Activated naive CD4-positive, alpha-beta T cell (primary cell): ENCODE measurements at places on chromosomes 16 and 17.

- DNase-seq, result no peak
Measured at GRCh38 chr17:45889579-45889978, 4.8 kb upstream of the MAPT start.

- DNase-seq, result no peak
Measured at GRCh38 chr17:61238455-61238933, 161.1 kb upstream of the TBX2 start.

GRCh38 chr17:50517504-50518383 lies 9.5 kb downstream of the MYCBPAP start:
- no peak for DNase-seq

DNA sequence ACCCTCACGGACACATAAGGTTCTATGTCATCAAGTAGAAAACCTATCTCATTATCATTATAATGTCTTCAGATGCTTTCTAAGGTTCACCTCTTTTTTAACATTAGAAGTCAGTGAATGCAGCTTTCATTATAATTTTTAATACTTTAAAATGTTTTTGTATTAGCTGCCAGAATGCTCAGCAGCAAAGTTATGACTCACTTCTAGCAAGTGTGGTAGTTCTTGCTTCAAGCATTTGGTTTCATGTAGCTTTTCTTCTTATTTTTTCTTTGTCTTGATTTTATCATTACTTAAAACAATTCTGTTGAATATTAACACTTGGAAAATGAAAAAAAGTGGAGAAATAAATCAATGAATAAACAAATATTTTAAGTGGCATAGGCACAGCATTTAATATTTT lies 23.4 kb downstream of the LPCAT2 start:
- no peak for DNase-seq

GRCh38 chr17:20123209-20123608 lies 114.0 kb downstream of the SPECC1 start:
- DNase-seq, result no peak

DNA sequence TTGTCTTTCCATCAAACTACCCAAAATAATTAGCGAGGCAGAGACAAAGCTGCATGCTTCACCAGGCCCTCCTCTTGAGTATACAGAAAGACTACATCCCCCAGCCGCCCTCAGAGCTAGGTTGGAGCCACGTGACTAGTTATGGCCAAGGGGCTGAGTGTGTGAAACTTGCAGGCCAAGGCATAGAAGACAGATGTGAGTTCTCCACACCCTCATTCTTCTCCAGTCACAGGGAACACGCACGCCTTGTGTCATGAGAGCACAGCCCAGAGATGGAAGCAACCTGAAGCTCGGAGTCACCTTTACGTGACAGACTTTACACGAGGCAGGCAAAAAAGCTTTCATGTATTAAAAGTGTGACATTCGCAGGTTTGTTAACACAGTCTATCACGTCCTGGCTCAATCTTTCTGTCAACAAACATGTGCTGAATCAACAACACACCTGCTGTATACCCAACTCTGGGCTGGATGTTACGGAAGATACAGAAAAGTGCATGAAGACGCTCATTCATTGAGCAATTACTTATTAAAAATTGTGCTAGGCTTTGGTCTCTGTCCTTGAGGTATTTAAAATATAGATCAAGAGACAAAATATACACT lies 38.3 kb downstream of the STX8 start:
- no peak for DNase-seq

DNA sequence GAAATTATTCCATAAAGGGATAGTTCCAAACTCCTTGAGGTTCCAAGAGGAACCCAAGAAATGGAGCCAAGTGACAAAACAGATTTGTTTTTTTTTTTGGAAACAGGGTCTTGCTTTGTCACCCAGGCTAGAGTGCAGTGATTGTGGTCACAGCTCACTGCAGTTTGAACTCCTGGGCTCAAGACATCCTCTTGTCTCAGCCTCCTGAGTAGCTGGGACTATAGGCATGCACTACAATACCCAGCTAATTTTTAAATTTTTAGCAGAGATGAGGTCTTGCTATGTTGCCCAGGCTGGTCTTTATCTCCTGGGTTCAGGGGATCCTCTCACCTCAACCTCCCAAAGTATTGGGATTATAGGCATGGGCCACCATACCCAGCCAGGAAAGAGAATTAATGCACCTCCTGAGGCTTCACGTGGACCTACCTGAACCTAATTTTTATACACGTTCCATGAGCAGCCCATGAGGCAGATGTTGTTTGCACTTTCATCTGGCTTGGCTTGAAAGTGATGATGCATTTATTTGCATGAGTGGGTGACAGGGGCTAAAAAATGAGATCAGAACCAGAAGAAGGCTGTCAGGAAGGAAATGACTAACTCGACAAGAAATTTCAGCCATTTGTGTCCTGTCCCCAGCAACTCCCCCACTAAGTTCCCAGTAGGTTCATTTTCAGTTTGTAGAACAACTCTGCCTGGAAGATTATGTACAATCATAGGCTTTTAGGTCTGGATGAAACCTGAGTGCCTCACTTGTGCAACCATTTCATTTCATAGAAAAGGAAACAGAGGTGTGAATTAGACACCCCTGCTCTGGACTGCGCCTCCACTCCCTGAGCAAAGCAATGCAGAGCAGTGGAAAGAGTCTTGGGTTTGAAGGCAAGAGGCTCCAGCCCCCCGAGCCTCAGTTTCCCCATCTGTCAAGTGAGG lies 10.3 kb upstream of the IRF8 start:
- no peak for DNase-seq

- no peak for DNase-seq
Measured at GRCh38 chr17:28384281-28385036, 13.0 kb downstream of the SARM1 start.

GRCh38 chr17:59527931-59528330 lies 37.5 kb upstream of the DHX40 start:
- DNase-seq, result no peak

- no peak for DNase-seq
Measured at GRCh38 chr17:78621720-78622490, 44.7 kb upstream of the DNAH17 start.

GRCh38 chr16:23333831-23334456 lies 31.8 kb downstream of the SCNN1B start:
- no peak for DNase-seq

DNA sequence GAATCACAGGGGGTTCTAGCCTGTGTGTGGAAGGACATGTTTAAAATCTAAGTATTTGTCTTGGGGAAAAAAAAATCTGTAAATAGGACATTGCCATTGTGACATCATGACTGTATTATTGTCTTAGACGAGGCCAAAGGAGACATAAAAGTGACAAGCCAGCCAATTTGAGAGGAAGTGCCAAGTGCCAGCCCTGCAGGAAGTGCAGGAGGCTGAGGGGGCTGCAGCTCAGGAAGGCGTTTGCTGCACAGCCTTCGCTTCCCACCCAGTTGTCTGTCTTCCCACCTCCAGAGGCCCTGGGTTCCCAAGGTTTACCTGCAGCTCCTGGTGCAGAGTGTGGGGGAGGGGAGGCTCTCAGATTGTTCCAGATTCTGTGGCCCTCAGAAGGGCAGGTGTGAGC lies 1.3 kb downstream of the ADCY7 start:
- no peak for DNase-seq

- DNase-seq, result no peak
Measured at GRCh38 chr17:43832168-43832975, 574 bp downstream of the MPP3 start.

- DNase-seq, result no peak
Measured at GRCh38 chr16:85664580-85665372, 24.0 kb downstream of the GINS2 start.

DNA sequence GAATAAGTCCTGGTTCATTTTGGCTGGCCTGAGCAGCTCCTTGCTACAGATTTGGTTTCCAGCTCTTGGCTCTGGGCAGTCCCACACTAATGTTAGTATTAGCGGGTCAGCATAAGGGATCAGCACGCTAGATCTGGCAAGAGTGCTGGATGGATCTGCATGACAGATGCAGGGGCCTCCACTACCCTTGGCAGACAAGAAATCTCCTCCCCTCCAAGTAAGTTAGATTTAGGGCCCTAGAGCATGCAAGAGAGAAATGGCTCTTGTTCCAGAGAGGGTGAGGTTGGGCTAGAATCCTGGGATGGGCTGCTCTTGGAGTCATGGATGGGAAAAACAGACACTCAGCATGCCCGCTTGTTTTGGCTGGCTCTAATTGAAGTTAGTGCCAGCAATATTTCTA lies 414.3 kb downstream of the RBFOX1 start:
- DNase-seq, result no peak

DNA sequence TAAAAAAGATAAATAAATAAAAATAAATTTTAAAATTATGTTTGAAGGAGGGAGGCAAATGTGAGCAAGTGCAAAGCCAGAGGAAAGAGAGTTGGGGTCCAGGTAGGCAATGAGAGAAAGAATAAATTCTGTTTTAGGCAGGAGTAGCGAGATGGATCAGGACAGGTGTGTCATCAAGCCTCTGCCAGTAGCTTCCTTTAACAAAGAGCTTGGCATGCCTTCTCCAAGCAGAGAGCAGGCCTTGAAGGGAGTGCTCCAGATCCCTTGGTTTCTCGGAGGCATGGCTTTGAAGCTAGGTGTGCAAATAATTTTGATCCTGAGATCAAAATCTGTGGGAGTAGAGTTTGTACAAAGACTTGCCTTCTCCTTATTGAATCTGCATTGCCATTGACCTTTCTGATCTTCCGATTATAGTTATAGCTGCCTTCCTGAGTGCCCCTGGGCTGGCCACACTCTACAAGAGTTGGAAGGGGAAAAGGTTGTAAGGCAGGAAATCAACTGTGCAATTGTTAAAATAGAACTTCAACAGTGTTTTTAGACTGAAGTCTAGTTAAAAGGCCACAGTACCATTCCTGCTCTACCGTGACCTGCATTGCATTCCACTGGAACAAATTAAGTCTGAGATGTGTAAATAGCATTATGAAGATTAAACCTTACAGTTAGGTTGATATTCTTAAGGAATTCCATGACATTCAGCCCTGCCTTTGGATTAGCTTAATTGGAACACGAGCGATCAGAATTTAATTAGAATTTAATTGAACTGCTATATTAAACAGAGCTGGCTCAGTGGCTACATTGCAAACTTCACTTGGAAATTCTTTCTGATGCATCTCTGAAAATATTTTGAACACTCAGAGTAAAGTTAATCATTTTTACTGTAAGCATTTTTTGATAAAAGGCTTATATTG lies 33.7 kb downstream of the IQCK start:
- no peak for DNase-seq

- DNase-seq, result no peak
Measured at GRCh38 chr17:47813512-47814031, 8.0 kb downstream of the OSBPL7 start.

GRCh38 chr17:17976931-17977570 lies 4.4 kb downstream of the DRC3 start:
- DNase-seq, result no peak

- DNase-seq, result no peak
Measured at GRCh38 chr17:60391471-60392041, 377 bp downstream of the USP32 start.

- DNase-seq, result no peak
Measured at GRCh38 chr16:104355-104754, 26.3 kb downstream of the MPG start.

DNA sequence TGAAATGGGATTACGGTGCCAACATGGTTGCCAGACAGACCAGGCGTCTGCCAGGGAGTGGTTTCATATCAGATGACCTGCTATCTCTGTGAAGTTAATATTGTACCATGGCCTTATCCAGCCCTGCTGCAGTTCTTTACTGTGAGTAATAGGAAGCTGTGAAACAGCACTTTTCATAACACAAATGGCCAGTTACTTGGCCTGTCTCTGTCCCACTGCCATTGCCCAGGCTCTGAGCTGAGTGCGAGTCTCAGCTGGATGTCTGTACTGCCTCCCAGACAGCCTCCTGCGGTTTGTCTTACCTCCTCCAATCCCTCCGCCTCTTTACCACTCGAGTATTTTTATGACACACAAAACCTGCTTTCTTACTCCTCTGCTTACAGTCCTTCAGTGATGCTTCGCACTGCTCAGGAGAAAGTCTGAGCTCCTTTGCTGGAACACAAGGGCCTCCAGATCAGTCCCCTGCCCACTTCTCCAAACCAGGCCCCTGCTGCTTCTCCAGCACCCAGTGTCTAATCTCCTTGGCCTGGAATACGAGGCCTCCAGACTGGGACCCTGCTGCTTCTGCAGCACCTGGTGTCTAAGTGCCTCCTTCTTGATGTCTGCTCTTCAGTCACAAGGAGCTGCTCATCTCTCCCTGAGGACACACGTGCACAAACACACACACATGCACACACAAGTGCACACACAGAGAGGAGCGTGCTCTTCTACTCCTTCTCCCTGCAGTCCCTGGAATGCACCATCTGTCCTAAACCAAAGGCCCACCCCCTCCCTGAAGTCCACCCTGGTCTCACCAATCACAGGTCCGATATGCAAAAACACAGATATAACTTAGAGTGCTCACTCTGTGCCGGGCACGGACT lies 17.1 kb upstream of the RHOT1 start:
- no peak for DNase-seq

GRCh38 chr17:31598399-31598782 lies 206.9 kb downstream of the RAB11FIP4 start:
- no peak for DNase-seq

DNA sequence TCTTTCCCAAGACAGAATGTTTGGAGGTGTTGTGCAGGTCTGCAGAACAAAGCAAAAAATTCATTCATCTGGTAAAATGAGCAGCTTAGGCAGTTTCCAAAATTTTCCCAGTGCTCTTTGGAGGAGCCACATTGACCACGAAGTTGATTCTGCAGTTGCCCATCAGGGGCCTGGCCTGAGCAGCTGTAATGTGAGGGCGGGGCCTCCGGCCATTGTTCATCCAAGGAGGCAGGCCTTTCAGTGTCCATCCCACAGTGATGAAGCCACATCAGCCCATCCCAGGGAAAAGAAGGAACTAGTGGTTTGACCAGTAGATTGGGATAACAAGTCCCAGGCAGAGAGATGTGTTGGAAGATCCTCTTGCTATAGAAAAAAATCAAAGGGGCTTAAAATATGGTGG lies 10.1 kb downstream of the UBFD1 start:
- DNase-seq, result no peak

DNA sequence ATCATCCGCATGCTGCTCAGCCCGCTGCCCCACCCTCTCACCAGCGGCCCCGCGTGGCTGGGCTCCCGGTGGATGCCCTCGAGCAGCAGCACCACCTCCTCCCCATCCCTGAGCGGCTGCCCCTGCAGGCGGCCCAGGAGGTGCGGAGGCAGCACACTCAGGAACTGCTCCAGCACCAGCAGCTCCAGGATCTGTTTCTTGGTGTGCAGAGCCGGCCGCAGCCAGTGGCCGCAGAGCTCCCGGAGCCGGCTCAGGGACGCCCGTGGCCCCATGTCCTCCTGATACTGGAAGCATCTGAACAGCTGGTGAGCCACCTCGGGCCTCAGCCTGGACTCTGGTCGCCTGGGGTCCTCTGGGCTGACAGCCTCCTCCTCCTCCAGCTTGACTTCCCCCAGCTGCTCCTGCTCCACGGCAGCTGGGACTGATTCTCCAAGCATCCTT lies 6.6 kb downstream of the ZSCAN10 start:
- no peak for DNase-seq
